ENCODE measurements at places on chromosomes 7 and 10.
A peak's percentile ranks its signal among the peaks of the same experiment; 100 is the strongest.

GRCh38 chr7:97868314-97868713, 3.9 kb downstream of the ASNS start:
- no peak for DNase-seq

- DNase-seq: no peak
Observed at GRCh38 chr10:8095959-8096358, 41.5 kb downstream of the GATA3 start.

DNA sequence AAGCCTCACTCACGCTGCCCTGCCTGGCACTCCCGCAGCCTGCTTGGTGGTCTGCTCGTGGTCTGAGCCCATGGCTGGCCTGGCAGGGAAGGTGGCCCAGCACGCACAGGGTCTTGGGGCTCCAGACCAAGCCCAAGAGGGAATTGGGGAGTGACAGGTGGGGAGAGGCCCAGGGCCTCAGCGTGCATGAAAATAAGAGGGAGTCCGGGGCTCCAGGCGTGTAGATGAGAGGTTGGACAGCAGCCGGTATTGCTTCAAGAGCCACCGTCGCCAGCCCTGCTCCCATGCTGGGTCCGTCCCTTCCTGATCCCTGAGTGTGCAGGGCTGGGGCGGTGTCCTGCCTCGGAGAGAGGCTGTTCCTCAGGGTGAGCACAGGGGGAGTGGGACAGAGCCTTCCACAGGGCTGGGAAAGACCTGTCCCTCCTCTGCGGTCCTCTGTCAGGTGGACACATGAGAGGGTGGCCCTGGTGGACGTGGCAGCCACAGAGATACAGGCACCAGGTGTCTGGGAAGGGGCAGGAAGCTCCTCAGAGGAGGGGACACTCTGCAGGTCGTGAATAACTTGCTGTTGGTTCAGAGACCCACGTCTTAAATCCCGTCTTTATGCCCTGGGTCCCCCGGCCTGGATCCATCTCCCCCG, 113.1 kb downstream of the INPP5A start:
- no peak for DNase-seq

DNA sequence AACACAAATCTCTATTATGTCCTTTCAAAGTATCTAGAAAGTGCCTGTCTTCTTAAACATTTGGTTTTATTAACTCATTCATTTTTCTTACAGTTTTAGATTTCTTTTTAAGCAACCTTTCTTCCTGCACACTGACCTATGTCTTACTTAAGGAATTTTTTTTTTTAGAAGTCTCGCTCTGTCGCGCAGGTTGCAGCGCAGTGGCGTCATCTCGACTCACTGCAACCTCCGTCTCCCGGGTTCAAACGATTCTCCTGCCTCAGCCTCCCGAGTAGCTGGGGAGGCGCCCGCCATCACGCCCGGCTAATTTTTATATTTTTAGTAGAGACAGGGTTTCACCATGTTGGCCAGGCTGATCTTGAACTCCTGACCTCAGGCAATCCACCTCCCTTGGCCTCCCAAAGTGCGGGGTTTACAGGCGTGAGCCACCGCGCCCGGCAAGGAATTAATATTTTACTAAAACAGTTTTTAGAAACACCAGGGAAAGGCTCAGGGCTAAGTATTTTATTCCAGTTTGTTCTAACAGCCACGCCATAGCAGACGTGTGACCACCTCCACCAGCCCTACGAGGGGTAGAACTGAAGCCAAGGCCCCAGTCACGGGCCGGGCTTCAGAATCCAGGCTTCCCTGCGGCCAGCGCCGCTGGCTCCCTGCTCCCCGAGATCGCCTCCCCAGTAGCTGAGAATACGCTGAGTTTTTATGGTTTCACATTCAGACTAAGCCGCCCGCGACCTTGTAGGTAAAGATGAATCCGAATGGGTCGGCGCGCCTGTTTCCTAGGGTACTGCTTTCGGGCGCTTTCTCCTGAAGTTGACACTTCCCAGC, 941 bp upstream of the LUC7L2 start:
- DNase-seq: peak; percentile 20

- DNase-seq: no peak
Observed at GRCh38 chr10:22341926-22342196, 3.4 kb upstream of the SPAG6 start.

GRCh38 chr10:7092603-7093002, 318.2 kb downstream of the SFMBT2 start:
- no peak for DNase-seq

DNA sequence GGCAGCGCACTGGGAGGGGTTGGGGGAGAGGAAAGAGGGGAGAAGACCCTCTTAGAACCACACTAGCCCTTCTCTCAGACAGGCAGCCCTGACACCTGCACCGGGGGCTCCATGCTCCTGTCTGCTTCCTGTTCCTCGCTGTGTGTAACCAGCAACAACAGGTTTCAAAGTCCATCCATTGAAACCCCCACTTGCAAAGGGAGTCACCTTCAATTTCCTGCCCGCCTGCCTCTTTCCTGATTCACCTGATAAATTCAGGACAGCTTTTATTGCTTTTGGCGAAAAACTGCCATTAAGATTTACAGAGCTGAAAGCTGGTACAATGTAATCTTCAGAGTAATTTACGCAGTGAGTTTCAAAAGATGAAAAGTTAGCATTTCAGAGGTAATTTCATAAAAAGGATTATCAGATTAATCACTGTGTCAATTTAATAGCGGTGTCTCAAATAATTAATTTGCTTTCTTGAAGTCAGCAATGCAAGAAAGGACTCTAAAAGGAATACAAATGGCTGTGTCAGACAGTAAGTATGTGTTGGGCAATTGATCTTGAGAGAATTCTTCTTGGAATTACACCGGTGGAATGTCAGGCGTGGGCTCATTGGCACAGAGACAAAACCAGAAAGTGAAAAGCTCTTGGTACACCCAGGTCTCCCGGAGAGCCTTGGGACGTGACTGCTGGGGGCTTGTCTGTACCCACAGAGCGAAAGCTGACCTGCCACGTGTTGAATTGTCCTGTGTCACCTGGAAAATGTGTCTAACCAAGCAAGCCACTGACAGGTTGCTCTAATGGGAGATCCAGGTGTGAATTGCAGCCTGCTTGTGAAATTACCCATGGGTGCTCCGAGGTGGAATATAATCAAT, 60.7 kb downstream of the TMEM209 start:
- DNase-seq: no peak

DNA sequence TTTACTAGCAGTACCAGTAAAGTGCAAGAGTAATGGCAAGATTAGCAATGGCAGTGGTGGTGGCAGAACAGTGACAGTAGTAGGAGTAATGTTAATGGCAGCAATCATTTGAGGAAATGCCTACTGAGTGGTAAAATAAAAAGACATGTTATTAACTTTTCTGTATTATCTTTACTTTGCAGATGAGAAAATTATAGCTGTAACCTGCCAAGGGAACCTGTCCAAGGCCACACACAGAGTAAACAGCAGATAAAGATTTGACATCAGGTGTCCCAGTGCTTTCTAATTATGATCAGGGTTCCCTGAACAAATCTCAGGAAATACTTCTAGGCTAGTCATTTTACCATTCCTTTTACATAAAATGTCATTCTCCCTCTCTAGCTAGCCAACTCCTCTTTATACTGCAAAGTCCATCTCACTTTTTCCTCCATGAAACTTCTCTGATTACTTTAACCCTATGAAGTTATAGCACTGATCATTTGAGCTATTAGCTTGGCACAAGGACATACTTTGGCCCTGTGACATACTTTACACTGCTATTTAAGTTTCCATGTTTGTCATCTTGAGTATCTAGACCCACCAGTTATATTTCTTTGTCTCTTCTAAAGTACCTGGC, 219.1 kb downstream of the TAX1BP1 start:
- no peak for DNase-seq

GRCh38 chr7:12728192-12728538, 40.7 kb downstream of the ARL4A start:
- no peak for DNase-seq

GRCh38 chr7:17939606-17940301, 540 bp downstream of the SNX13 start:
- no peak for DNase-seq

- DNase-seq: no peak
Observed at GRCh38 chr10:84552478-84552877, 224.1 kb downstream of the CCSER2 start.

DNA sequence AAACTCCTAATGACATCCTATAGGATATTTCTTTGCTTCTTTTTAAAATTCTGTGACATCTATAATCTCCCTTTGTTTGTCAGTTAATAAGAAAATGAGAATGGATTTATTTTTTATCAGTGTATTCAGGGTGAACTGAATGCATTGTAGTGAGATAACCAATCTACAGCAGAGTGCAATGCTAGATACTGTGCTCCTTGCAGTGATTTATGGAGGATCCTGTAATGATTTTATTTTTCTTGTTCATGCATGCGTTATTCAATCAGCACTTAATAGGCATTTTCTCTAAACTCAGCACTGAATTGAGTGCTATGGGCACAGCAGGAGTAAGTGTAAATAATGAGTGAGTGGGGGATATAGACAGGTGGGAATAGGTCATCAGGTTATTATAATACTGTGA, 253.9 kb downstream of the CDK14 start:
- no peak for DNase-seq

DNA sequence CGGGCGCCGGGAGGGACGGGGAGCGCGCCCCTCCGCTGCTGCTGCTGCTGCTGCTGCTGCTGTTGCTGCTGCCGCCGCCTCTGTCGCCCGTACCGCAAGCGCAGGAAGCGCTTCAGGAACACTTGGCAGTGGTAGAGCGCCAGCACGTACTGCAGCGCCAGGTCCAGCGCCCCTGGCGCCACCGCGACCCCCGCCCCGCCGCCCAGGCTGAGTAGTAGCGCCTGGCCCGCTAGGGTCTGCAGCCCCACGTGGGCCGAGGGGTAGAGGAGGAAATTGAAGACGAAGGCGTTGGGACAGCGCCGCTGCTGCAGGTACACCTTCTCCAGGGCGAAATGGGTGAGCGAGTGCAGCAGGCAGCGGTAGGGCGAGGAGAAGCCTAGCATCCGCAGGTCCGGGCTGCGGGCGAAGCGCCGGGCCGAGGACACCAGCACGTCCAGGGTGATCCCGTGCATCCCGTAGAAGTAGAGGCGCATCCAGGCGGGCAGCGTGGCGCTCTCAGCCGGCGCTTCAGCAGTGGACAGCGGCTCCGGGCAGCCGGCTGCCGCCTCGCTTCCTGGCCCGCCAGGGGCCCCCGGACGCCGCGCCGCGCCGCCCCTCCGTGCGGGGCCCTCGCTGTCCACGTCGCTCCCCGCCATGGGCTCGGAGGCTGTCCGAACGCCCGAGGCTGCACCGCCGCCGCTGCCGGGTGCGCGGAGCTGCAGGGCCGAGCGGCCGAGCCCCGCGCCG, at the start of gene TMEM229A:
TSS of gene TMEM229A (minus strand) at position 699 of the 726 bp plus-strand sequence. CDS start at position 635, 64 bp downstream.
- DNase-seq: no peak

- DNase-seq: no peak
Observed at GRCh38 chr7:93359520-93360198, 127.5 kb downstream of the VPS50 start.

GRCh38 chr10:119761106-119761505, 35.3 kb downstream of the INPP5F start:
- DNase-seq: no peak

- no peak for DNase-seq
Observed at GRCh38 chr7:111729483-111729882, 167.2 kb upstream of the IMMP2L start.

DNA sequence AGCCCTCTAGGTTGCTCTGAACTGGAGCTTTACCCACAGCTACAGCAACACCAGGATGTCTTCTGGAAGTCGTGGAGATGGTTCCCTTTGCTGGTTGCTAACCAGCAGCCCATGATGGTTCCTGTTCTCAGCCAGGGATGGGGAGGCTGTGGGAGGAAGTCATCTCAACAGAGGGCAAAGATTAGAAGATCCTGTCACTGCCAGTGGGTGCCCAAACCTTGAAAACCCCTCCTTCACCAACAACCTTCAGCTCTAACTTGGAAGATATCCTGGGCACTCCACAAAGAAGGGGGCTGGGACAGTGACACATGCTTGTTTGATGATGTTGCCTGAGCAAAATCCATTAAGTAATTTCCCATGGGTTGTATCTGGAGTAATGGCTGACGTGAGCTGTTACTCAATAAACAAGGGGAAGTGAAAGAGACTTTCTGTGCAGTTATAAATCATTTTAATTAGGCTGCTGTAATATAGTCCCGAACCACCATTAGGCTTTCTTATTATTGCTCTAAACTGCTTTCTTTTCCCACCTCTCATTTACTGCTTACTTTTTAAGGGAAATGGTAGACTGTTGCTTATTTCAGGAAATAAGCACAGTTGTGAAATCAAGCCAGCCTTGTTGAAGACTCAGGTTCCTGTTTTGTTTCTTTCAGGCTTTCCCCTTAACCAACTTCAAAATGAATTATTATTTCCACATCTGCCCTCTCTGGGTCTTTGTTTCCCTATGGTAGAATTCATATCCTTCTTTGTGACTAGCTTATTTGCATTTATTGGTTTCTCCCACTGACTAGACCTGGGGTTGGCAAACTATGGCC, 124.8 kb downstream of the PPP1R17 start:
- DNase-seq: no peak

DNA sequence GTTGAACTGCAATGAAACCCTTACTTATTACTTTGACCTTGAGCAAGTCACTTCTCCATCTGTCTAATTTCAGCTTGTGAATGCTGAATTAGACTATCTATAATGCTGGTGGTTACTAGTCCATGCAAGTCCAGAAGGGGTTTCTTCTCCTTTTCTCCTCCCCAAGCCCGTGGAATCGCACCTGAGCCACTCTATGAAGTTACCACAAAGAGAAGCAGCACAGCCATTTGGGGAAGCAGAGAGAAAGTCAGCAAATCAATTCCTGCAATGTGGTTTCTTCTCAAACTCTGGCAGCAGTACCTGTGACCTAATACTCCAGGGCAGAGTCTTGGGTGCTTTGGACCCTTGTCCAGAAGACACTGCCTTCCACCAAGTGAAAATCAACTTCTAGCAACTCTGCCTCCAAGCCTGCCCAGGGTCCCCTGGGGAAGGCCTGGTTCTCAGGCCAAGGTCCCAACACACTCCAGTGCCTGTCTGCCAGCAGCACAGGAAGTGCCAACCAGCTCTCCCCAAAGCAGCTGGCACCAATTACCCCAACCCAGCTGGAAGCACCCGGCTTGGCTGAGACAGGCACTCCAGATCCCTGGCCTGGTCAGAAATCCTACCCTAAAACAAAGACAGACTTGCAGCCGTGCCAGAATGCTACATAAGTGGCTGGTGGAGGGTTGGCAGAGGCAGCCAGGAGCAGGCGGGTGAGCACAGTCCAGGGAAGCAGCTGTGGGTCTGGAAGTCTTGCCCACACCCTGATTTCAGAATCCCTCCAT, 200.3 kb downstream of the LSM5 start:
- DNase-seq: no peak

- no peak for DNase-seq
Observed at GRCh38 chr7:150665089-150665748, 20.3 kb upstream of the GIMAP2 start.

DNA sequence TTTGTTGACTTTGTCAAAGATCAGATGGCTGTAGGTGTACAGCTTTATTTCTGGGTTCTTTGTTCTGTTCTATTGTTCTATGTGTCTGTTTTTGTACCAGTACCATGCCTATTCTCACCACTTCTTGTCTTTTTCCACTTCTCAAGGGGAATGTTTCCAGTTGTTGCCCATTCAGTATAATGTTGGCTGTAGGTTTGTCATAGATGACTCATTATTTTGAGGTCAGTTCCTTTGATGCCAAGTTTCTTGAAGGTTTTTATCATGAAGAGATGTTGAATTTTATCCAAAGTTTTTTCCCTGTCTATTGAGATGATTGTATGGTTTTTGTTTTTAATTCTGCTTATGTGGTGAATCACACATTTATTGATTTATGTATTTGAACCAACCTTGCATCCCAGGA, 216.7 kb upstream of the RNF32 start:
- no peak for DNase-seq

GRCh38 chr10:129945526-129945925, 18.5 kb downstream of the EBF3 start:
- no peak for DNase-seq
